ENCODE measurements at places on chromosomes 3 and 15.

DNA sequence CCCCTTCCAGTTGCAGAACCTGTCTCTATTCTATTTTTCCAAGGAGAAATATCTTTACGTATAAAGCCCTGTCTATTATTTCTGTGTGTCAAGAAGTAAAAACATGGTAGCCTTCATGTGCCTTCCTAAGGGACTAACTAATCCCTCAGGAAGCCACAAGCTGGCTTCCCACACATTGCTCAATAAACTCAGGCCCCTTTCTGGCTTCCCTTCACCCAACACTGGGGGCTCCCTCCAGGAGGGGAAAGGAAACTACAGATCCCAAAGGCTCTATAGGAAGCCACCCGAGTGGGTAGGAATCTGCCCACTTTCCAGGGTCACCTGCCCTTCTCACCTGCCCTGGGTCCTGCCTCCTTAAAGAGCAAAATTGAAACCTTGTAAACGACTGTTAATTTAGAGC lies 4.6 kb downstream of the TLE3 start:
- no peak overlapping the region for H3K4me3 ChIP-seq
- H3K36me3 ChIP-seq: peaks cover 54% of the 10 kb centered on the region
- H3K27me3 ChIP-seq: no peaks in the 10 kb centered on the region
- no peak for DNase-seq
- no peak overlapping the region for H3K27ac ChIP-seq
- peaks cover 81% of the 10 kb centered on the region for H3K4me1 ChIP-seq

- no peaks in the 10 kb centered on the region for H3K4me1 ChIP-seq
- no peak overlapping the region for H3K27ac ChIP-seq
- DNase-seq: peak; percentile 15
Measured at GRCh38 chr15:71386448-71387236, 271.4 kb downstream of the THSD4 start.

- DNase-seq: no peak
- H3K36me3 ChIP-seq: no peaks in the 10 kb centered on the region
- H3K27ac ChIP-seq: no peak overlapping the region
- no peak overlapping the region for H3K4me3 ChIP-seq
Measured at GRCh38 chr3:67781218-67781617, 126.8 kb upstream of the SUCLG2 start.

- no peaks in the 10 kb centered on the region for H3K36me3 ChIP-seq
- no peak for DNase-seq
- H3K4me1 ChIP-seq: peaks cover 14% of the 10 kb centered on the region
- H3K27me3 ChIP-seq: peaks cover 22% of the 10 kb centered on the region
- no peak overlapping the region for H3K4me3 ChIP-seq
Measured at GRCh38 chr3:185280572-185281365, 26.9 kb upstream of the EHHADH start.

DNA sequence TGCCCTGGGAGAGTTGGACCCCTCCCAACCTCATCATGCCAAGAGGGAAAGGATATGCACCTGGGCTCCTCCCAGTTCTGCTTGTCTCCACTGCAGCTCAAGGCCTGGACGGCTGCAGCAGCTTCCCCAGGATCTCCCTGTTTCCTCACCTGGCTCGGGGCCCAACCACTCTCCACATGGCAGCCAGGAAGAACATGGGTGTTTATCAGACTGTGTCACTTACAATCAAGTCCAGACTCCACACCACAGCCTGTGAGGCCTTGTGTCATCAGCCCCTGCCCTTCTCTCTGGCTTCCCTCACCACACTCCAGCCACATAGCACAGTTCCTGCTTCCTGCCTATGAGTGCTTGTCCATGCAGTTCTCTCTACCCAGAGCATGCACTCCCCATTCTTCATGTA lies 534.4 kb downstream of the EPHB1 start:
- H3K27ac ChIP-seq: no peak overlapping the region
- no peaks in the 10 kb centered on the region for H3K27me3 ChIP-seq
- H3K4me1 ChIP-seq: no peaks in the 10 kb centered on the region

- H3K4me3 ChIP-seq: no peak overlapping the region
- no peak for DNase-seq
- H3K27ac ChIP-seq: no peak overlapping the region
Measured at GRCh38 chr3:24100696-24101402, 155.8 kb downstream of the NR1D2 start.

DNA sequence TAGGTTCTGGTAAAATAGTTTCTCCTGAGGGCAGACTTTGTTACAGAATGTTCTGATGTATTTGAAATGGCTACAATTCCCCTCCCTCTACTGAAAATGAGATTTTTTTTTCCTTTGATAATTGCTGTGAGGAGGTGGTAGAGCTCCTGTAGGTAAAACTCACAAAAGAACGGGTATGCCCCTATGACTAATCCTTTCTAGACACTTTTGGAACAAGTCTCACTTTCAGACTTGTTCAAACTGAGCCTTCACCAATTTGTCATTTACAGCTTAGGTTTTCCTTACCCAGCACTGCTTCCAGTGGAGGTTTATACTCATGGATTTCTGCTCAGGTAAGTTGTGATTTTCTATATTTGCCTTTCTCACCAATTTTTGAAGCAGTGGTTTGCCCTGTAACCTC lies 115.6 kb downstream of the NLGN1 start:
- no peaks in the 10 kb centered on the region for H3K27me3 ChIP-seq
- H3K4me3 ChIP-seq: no peak overlapping the region
- no peak overlapping the region for H3K27ac ChIP-seq
- no peaks in the 10 kb centered on the region for H3K36me3 ChIP-seq

- H3K36me3 ChIP-seq: no peaks in the 10 kb centered on the region
- no peak for DNase-seq
- H3K27me3 ChIP-seq: no peaks in the 10 kb centered on the region
Measured at GRCh38 chr15:63791228-63791627, 42.5 kb downstream of the HERC1 start.

GRCh38 chr3:14031271-14031670 lies 93.4 kb downstream of the CHCHD4 start:
- H3K36me3 ChIP-seq: no peaks in the 10 kb centered on the region
- H3K27ac ChIP-seq: no peak overlapping the region
- H3K27me3 ChIP-seq: no peaks in the 10 kb centered on the region

- peaks cover 36% of the 10 kb centered on the region for H3K36me3 ChIP-seq
- H3K4me1 ChIP-seq: no peaks in the 10 kb centered on the region
- H3K27ac ChIP-seq: no peak overlapping the region
- no peak overlapping the region for H3K4me3 ChIP-seq
Measured at GRCh38 chr3:33578325-33579177, 138.3 kb upstream of the UBP1 start.

DNA sequence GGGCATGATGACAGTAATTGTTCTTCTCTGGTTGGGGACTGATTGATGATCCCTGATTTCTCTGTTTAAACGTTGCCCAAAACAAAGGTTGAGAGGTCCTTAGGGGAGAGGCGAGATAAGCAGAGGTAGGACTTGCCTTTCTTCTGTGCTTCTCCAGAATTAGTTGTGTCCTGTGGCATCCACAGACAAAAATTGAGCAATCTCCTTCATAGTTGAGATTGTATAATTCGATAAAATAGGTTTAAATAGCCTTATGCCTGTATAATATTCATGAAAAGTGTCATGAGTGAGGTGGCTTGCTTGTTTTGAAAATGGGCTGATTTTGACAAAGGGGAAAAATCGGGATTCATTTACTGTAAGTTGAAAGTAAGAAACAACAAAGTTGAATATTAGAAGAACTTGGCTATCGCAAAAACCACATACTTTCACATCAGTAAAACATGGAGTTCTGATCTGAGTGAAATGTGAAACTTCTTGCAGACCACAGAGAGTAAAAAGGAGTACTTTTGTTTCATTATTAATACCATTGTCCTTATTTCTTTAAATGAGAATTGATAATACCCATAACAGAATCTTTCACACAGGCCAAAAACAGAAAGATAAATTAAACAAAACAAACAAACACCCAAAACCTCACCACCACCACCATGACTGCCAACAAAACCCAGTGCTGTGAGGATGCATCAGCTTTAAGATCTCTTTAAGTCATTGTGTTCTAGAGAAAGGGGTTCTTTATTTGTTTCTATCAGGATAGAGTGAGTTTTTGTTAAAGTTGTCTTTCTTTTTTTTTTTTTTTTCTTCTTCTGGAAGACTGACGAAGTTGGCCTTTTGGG lies 155.7 kb downstream of the LPP start:
- H3K4me3 ChIP-seq: no peak overlapping the region
- no peak overlapping the region for H3K27ac ChIP-seq
- H3K36me3 ChIP-seq: no peaks in the 10 kb centered on the region
- DNase-seq: no peak
- H3K27me3 ChIP-seq: no peaks in the 10 kb centered on the region

GRCh38 chr15:95839367-95839782 lies 491.1 kb upstream of the NR2F2 start:
- peak overlapping the region; percentile 47 for H3K27ac ChIP-seq
- H3K4me3 ChIP-seq: no peak overlapping the region
- DNase-seq: no peak
- peaks cover 15% of the 10 kb centered on the region for H3K4me1 ChIP-seq
- H3K27me3 ChIP-seq: no peaks in the 10 kb centered on the region
- H3K36me3 ChIP-seq: no peaks in the 10 kb centered on the region

DNA sequence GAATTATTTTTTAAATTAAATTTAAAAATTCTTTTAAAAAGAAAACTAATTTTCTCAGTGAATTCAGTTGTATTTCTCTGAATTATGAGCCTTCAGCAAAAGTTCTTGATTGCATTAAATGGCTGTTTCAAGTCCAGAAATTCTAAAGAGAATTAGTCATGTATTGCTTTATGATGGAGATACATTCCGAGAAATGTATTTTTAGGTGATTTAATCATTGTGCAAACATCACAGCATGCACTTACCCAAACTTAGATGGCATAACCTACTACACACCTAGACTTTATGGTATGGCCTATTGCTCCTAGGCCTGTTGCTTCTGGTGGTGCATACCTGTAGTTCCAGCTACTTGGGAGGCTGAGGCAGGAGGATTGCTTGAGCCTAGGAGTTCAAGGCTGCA lies 44.3 kb upstream of the GCNT3 start:
- no peak overlapping the region for H3K4me3 ChIP-seq
- DNase-seq: no peak
- no peak overlapping the region for H3K27ac ChIP-seq
- H3K36me3 ChIP-seq: no peaks in the 10 kb centered on the region
- no peaks in the 10 kb centered on the region for H3K4me1 ChIP-seq

GRCh38 chr3:127456471-127457093 lies 134.0 kb downstream of the TPRA1 start:
- peaks cover 22% of the 10 kb centered on the region for H3K4me1 ChIP-seq
- no peak overlapping the region for H3K27ac ChIP-seq
- H3K27me3 ChIP-seq: peaks cover 40% of the 10 kb centered on the region
- no peaks in the 10 kb centered on the region for H3K36me3 ChIP-seq

DNA sequence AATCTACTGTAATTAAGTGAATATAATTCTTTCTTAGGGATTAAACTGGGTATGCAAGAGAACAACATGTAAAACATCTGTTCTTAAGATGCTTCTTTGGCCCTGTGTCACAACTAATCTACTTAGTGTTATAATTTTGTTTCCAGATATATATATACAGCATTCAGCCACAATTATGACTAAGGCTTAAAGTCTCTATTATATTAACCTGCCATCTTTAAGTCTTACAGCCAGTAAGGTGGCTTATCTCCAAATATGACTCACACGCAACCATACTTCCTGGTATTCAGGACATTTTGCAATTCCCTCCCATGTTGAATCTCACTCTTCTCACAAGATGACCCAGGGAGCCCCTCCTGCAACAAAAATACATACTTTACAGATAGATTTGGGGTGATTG lies 6.6 kb upstream of the KBTBD8 start:
- H3K4me1 ChIP-seq: no peaks in the 10 kb centered on the region
- no peak overlapping the region for H3K27ac ChIP-seq
- H3K27me3 ChIP-seq: no peaks in the 10 kb centered on the region
- no peak overlapping the region for H3K4me3 ChIP-seq
- DNase-seq: no peak
- no peaks in the 10 kb centered on the region for H3K36me3 ChIP-seq

GRCh38 chr15:100878648-100879047 lies 983 bp upstream of the ALDH1A3 start:
- H3K4me3 ChIP-seq: no peak overlapping the region
- no peaks in the 10 kb centered on the region for H3K36me3 ChIP-seq
- peaks cover 6% of the 10 kb centered on the region for H3K4me1 ChIP-seq
- H3K27ac ChIP-seq: no peak overlapping the region
- no peak for DNase-seq

DNA sequence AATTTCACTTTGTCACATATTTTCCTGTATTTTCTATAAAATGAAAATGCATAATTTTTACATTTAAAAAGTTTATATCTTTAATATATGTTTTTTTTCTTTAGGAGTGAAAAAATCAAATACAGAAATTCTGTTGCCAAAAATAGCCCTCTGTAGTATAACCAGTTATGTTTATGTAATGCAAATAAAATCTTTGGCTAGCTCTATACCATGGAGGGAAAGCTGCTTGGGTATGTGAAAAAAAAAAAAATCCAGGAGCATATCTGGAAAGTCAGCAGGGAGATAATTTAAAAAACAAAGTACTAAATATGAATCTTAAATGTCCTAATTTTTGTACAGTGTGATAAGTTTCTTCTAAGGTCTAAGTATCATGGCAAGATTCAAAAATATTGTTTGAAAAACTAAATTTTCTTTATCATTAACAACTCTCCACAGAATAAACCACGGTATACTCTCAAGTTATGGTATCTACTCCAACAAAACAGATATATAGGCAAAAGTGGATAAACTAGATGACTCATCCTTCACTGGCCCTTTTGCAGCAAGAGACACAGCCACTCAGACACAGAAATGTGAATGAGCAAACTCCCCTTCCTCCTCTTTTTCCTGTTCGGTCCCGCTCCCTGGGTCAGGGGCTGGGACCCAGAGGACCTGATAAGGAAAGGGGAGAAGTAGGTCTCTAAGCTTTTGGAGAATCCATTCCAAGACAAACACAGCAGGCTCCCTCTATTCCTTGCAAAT lies 66.6 kb downstream of the PDZRN3 start:
- no peak for DNase-seq
- H3K27me3 ChIP-seq: no peaks in the 10 kb centered on the region
- H3K27ac ChIP-seq: no peak overlapping the region
- no peaks in the 10 kb centered on the region for H3K36me3 ChIP-seq
- H3K4me3 ChIP-seq: no peak overlapping the region
- no peaks in the 10 kb centered on the region for H3K4me1 ChIP-seq

DNA sequence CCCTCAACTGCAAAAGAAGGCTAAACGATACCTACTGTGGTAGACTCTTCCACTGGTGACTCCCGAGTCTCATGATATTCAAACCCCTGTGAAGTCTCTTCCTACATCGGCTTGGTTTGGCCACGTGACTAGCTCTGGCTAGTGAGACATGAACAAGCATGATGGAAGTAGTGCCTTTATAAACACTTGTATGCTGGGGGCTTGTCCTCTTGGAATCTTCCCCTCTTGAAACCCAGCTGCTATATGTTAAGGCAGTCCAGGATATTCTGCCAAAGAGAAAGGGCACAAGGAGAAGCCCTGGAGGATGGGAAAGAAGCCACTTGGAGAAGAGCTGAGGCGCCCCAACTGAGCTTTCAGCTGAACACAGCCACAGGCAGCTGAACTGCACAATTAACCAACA lies 16.4 kb downstream of the RBP1 start:
- H3K4me1 ChIP-seq: no peaks in the 10 kb centered on the region
- no peak overlapping the region for H3K4me3 ChIP-seq
- no peaks in the 10 kb centered on the region for H3K27me3 ChIP-seq
- no peaks in the 10 kb centered on the region for H3K36me3 ChIP-seq
- no peak overlapping the region for H3K27ac ChIP-seq

- no peak overlapping the region for H3K27ac ChIP-seq
- H3K36me3 ChIP-seq: no peaks in the 10 kb centered on the region
- H3K4me1 ChIP-seq: no peaks in the 10 kb centered on the region
- H3K4me3 ChIP-seq: no peak overlapping the region
Measured at GRCh38 chr3:123319760-123320159, 118.0 kb downstream of the SEC22A start.

GRCh38 chr3:195771646-195772300 lies 40.0 kb downstream of the MUC4 start:
- no peak for DNase-seq
- H3K36me3 ChIP-seq: no peaks in the 10 kb centered on the region
- no peak overlapping the region for H3K27ac ChIP-seq
- no peaks in the 10 kb centered on the region for H3K27me3 ChIP-seq

All from CD4-positive, alpha-beta T cell (primary cell).